Amniotic stem cell (primary cell): ENCODE measurements at places on chromosomes 4 and X.

DNA sequence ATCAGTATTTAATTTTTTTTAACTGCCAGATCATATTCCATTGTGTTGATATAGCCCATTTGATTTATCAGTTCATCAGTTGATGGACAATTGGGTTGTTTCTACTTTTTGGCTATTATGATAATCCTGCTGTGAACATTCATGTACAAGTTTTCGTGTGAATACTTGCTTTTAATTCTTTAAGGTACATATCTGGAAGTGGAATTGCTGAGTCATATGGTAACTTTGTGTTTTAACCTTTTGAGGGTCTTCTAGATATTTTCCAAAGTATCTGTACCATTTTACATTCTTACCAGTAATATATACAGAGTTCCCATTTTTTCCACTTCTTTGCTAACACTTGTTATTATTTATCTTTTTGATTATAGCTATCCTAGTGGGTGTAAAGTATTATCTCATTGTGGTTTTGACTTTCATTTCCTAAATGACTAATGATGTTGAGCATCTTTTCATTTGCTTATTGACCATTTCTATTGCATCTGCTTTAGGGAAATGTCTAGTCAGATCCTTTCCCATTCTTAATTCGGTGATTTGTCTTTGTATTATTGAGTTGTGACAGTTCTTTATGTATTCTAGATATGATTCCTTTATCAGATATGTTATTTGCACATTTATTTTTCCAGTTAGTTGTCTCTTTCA lies 75.2 kb upstream of the NUDT6 start:
- no peak for DNase-seq

DNA sequence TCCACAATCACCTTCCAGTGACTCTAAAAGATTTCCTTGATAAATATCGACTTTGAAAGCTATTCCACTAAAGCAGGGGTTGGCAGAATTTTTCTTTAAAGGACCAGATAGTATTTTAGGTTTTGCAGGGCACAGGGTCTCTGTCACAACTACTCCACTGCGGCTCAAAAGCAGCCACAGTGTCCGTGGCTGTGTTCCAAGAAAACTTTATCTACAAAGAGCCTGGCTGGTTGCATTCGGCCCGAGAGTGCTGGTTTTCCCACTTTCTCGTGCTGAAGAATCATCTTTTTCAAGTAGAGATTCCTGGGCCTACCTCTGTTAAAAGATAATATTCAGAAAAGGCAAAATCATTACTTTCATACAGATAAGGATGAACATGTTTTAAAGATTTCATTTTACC lies 55.6 kb downstream of the TSPAN7 start:
- DNase-seq: no peak

GRCh38 chr4:186761393-186761792 lies 37.7 kb upstream of the FAT1 start:
- DNase-seq: no peak

GRCh38 chr4:13733817-13734216 lies 106.3 kb upstream of the BOD1L1 start:
- DNase-seq: no peak
